Pericardium fibroblast (primary cell): ENCODE measurements at places on chromosomes 5 and 9. TPM values are rescaled to one million over a fixed set of nuclear protein-coding genes. Genes with fewer than 3 reads are reported as not detected.

The MLANA gene
- not detected in 2 replicates for total RNA-seq

The GTF2H2 gene
- total RNA-seq, result 8.1 and 21.4 TPM in 2 replicates

The PRSS3 gene
- 12.5 and 14.4 TPM in 2 replicates for total RNA-seq

The GABRA6 gene
- not detected in 2 replicates for total RNA-seq

The CCNI2 gene
- total RNA-seq, result not detected in 2 replicates

The TEK gene
- 5.1 and 14.2 TPM in 2 replicates for total RNA-seq

The LHX2 gene
- total RNA-seq, result 0.34 and 0.70 TPM in 2 replicates

The TSLP gene
- 0.47 and 0.85 TPM in 2 replicates for total RNA-seq

The SOHLH1 gene
- not detected in 2 replicates for total RNA-seq

The CD72 gene
- 1.6 and 2.2 TPM in 2 replicates for total RNA-seq

The PCDHA9 gene
- not detected in 2 replicates for total RNA-seq

The FOXD1 gene
- total RNA-seq, result 6.1 and 8.9 TPM in 2 replicates

The PLAC8L1 gene
- total RNA-seq, result not detected in 2 replicates

The TRIM41 gene
- total RNA-seq, result 13.0 and 15.8 TPM in 2 replicates

The SPATA31A3 gene
- not detected in 2 replicates for total RNA-seq

The TMOD1 gene
- total RNA-seq, result 0.12 TPM in 1 of 2 replicates, not detected in the other

The TRIM36 gene
- 0.09 TPM in 1 of 2 replicates, not detected in the other for total RNA-seq

The ZNF608 gene
- 7.1 and 10.5 TPM in 2 replicates for total RNA-seq

The HSPB3 gene
- total RNA-seq, result 2.6 TPM in 1 of 2 replicates, not detected in the other

The NUTM2G gene
- total RNA-seq, result not detected in 2 replicates

The PCDHGB2 gene
- 0.77 and 3.3 TPM in 2 replicates for total RNA-seq

The PDZD2 gene
- total RNA-seq, result 0.09 and 3.4 TPM in 2 replicates

The KIF20A gene
- total RNA-seq, result 1.3 and 4.3 TPM in 2 replicates

The BAAT gene
- total RNA-seq, result 0.17 TPM in 1 of 2 replicates, not detected in the other

The CMBL gene
- 5.6 and 14.0 TPM in 2 replicates for total RNA-seq

The ELAVL2 gene
- total RNA-seq, result 0.77 TPM in 1 of 2 replicates, not detected in the other

The ACOT12 gene
- not detected in 2 replicates for total RNA-seq

The ZFP2 gene
- total RNA-seq, result 0.94 and 1.8 TPM in 2 replicates

The MYORG gene
- 0.94 and 2.9 TPM in 2 replicates for total RNA-seq

The FBP2 gene
- not detected in 2 replicates for total RNA-seq

The ARID3C gene
- total RNA-seq, result 0.35 and 1.2 TPM in 2 replicates

The RNF183 gene
- not detected in 2 replicates for total RNA-seq

The ADRA1B gene
- total RNA-seq, result 10.6 and 21.7 TPM in 2 replicates

The PTRH1 gene
- 12.0 and 22.5 TPM in 2 replicates for total RNA-seq

The PRRT1B gene
- not detected in 2 replicates for total RNA-seq

The LOX gene
- 146 and 216 TPM in 2 replicates for total RNA-seq

The NUTM2F gene
- total RNA-seq, result not detected in 2 replicates

The PCDHGB3 gene
- 0.58 and 1.8 TPM in 2 replicates for total RNA-seq

The FIBCD1 gene
- total RNA-seq, result 1.4 TPM in 2 replicates

The AGXT2 gene
- not detected in 2 replicates for total RNA-seq

The PCDHGA8 gene
- total RNA-seq, result 0.70 and 1.4 TPM in 2 replicates
